8988T (cell line): ENCODE measurements at places on chromosomes 2 and 18.

DNA sequence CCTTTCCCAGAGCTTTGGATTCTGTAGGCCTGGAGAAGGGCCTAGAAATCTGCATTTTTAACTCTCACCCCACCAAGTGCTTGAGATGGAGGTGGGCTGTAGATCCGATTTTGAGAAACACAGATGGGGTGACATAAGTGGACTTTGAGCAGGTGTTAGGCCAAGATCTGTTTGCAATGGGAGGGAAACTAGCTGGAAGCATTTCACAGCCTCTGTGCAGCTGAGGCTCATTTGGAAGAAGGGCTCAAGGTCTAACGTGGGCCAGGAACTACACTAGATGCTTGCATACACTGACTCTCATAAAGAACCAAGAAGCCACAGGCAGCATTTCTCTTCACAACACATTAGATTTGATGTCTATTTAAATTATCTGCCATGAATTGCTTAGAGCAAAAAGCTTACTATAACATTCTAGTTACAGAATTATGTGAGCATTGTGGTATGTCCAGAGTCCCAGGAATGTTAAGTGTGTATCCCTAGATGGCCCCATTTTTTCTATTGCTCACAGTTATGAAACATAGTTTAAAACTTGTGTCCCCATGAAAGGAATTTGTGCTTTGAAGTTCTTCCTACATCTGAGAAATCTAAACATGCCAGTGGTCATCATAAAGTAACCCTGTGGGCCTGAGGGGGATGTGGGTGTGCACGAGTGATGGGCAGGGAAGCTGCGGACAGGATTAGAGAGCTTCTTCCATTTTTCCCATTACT is 77.2 kb downstream of the CD28 start:
- DNase-seq = no peak

DNA sequence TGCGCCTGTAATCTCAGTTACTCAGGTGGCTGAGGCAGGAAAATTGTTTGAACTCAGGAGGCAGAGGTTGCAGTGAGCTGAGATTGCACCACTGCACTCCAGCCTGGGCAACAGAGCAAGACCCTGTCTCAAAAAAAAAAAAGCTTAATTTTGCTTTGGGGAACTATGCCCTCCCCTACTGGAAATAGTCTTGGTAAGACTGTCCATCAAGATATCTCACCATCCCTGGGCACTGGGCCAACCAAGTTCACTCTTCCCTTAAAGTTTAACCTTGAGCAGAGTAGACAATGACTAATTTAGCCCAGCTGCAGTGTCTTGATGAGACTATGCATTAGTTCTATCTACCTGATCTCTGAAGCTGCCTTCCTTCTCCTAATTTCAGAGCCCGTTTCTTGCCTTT is 44.7 kb downstream of the ASXL2 start:
- DNase-seq = no peak

GRCh38 chr2:209808521-209808920 is 36.9 kb downstream of the UNC80 start:
- DNase-seq = no peak

DNA sequence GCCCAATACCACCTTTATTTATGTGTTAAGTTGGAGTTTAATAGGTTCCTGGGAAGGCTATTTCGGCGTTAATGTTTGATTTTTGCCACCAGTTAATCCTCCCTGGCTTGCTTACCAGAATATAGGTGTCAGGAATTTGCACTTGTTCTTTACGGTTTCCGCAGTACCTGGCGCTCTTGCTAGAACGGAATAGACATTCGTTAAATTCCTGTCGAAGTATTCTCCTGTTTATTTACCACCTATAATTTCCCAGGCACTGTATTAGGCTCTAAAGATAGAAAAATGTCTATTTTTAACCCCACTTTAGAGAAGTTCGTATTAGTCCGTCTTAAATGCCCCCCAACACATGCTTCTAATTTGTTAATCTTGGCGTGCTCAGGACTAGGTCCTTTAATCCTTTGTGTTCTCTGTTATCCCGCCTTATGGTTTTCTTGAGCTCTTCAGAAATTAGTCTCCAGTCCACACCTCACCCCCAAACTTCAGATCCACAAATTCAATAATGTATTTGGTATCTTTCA is 575 bp downstream of the CCDC150 start:
- DNase-seq = no peak

DNA sequence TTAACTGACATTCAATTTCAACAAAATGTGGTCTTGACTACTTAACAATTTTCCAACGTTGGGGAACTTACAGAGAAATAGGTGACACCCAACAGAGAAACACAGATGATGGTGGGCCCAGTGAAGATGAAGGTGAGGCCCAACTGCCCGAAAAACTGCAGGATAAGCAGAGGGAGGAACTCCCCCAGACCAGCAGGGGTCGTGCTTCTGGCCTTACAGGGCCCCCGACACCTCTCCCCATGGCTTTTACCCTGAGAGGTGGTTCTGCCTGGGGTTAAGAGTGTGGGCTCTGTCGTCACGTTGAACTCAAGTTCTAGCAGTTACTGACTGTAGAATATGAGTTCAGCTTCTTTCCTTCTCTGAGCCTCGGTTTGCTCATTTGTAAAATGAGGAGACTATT is 119.5 kb upstream of the SMIM21 start:
- no peak for DNase-seq

- DNase-seq = no peak
Measured at GRCh38 chr18:63564561-63564960, 22.4 kb downstream of the SERPINB12 start.

DNA sequence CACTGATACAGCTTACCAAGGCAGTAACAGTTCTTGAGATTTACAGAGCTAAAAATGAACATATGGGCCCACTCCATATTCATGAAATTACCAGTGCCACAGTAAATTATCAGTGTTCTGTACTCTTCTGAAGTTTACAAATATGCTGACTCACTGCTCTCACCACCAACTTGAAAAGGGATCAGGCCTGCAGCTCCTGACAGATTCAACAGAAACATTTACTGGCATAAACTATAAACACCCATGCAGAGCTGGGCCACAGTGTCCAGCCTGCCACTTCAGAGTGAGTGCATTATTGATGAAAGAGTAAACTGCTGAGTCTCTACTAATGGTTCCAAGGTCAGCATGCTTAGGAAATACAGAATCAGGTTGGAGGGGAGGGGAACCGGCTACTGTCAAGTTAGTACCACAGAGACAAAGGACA is 83.1 kb downstream of the FARSB start:
- no peak for DNase-seq
